Activated CD8-positive, alpha-beta T cell treated with anti-CD3 and anti-CD28 coated beads, Interleukin-2, amount 10 ng/mL, durations not matched to agents 7 days and 5 days (primary cell): ENCODE measurements at places on chromosomes 4 and X. TPM values are rescaled to one million over a fixed set of nuclear protein-coding genes. Genes with fewer than 3 reads are reported as not detected.

The SATL1 gene
- not detected for total RNA-seq

DNA sequence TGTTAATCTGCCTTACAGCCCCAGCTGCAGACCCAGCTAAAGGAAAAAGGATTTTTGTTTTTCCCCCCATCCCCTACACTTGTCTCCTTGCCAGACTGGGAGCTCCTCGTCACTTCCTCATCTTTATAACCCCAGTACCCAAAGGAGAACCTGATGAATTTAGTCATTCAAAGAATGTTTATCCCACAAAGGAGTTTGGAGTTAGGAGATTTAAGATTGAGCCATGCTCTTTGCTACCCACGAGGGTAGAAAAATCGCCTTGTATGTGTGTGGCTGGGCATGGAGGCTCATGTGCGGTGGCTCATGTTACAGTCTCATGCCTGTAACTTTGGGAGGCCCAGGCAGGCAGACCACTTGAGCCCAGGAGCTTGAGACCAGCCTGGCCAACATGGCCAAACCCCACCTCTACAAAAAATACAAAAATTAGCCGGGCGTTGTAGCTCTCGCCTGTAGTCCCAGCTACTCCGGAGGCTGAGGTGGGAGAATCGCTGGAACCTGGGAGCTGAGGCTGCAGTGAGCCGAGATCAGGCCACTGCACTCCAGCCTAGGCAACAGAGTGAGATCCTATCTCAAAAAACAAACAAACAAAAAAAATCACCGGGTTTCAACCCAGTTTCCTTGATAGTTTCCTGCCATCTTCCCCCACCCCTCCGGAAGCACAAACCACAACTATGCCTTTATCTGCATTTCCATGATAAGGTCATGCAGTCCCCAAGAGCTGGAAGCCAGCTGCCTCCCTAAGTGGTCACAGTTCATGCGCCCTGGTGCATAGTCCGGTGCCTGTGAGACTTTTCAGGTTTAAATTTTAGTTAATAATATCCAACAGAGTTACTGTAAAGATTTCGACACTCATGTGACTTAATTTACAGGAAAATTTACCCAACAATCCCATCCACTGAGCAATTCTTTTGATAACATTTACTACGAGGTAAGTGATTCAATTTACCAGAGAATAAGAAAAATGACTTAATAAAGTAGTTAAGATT, 1.5 kb downstream of the CFAP97 start:
- peaks cover 7% of the 10 kb centered on the region for H3K36me3 ChIP-seq
- peak overlapping the region; percentile 91 for H3K4me3 ChIP-seq
- peak; percentile 29 for DNase-seq
- peaks cover 31% of the 10 kb centered on the region for H3K4me1 ChIP-seq
- H3K27me3 ChIP-seq = no peaks in the 10 kb centered on the region

DNA sequence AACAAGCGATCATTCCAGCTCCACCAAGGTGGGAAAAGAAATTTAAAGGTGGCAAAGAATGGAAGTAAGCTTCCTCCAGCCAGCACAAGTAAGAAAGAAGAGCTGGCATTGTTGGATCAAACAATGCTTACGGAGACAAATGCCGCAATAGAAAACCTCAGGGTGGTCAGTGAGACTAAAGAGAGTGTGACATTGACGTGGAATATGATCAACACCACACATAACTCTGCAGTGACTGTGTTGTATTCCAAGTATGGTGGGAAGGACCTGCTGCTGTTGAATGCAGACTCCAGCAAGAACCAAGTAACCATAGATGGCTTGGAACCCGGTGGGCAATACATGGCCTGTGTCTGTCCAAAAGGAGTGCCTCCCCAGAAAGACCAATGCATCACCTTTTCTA, 22.2 kb downstream of the LRIT3 start:
- no peaks in the 10 kb centered on the region for H3K36me3 ChIP-seq
- H3K4me1 ChIP-seq = no peaks in the 10 kb centered on the region
- no peaks in the 10 kb centered on the region for H3K27me3 ChIP-seq
- no peak overlapping the region for H3K27ac ChIP-seq
- no peak overlapping the region for H3K4me3 ChIP-seq

- H3K36me3 ChIP-seq = peaks cover 15% of the 10 kb centered on the region
- H3K4me1 ChIP-seq = no peaks in the 10 kb centered on the region
- H3K27me3 ChIP-seq = no peaks in the 10 kb centered on the region
- no peak overlapping the region for H3K4me3 ChIP-seq
- DNase-seq = no peak
These were observed 95.0 kb downstream of the ARX start for GRCh38 chrX:24920769-24921168.

- H3K4me1 ChIP-seq = no peaks in the 10 kb centered on the region
- H3K27me3 ChIP-seq = no peaks in the 10 kb centered on the region
- no peak overlapping the region for H3K4me3 ChIP-seq
- DNase-seq = no peak
These were observed 180.3 kb downstream of the DCLK2 start for GRCh38 chr4:150258569-150258968.

GRCh38 chrX:77493677-77494553, 46.7 kb downstream of the FGF16 start:
- no peaks in the 10 kb centered on the region for H3K4me1 ChIP-seq
- peaks cover 14% of the 10 kb centered on the region for H3K27me3 ChIP-seq
- no peak overlapping the region for H3K4me3 ChIP-seq
- no peaks in the 10 kb centered on the region for H3K36me3 ChIP-seq
- DNase-seq = no peak

DNA sequence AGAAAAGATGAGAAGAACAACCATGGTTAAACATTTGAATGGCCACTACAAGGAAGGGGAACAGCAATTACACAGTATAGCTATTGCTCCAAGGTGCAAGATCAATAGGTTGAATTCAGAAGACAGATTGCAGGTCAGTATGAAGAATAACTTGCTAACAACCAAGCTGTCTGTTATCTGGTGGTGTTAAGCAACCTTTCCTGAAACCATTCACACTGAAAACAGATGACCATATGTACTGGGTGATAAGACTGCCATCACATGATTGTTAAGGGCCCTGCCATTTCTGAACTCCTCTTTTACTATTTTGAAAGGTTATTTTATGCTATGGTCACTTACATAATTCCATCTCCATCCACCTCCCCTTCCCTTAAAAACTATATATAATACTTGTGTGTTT, 6.8 kb downstream of the GABRA3 start:
- no peaks in the 10 kb centered on the region for H3K4me1 ChIP-seq
- H3K36me3 ChIP-seq = no peaks in the 10 kb centered on the region
- no peak overlapping the region for H3K27ac ChIP-seq

DNA sequence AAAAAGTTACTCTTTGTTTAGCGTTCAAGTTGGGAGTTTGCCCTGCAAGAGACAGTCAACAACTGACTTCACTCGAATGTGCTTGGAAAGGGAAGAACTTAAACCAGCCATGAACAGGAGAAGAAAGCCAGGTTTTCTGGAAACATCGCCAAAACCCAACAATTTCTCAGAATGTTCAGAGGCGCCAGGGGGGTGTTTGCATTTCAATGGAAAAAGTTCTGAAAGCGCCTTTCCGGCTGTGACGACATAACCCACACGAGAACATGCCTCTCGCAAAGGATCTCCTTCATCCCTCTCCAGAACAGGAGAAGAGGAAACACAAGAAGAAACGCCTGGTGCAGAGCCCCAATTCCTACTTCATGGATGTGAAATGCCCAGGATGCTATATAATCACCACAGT, 78.1 kb upstream of the ADGRA3 start:
- no peaks in the 10 kb centered on the region for H3K36me3 ChIP-seq
- no peaks in the 10 kb centered on the region for H3K27me3 ChIP-seq
- DNase-seq = no peak
- H3K4me1 ChIP-seq = no peaks in the 10 kb centered on the region
- H3K27ac ChIP-seq = no peak overlapping the region
- H3K4me3 ChIP-seq = no peak overlapping the region

DNA sequence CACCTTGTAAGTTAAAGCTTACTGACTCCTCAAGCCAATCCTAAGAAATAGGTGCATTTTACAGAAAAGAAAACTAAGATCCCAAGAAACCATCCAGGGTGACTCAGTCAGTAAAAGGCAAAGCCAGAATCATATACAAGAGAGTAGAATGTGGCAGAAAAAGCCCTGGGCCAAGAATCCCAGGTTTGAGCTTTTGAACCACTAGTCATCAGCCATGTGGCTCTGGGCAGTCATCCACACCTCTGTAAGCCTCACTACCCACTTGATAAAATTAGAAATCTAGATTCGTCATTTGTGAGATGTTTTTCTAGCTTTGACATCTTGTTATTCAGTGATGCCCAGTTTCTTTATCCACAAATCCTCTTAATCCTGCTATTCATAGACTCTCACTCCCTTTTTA, 122.2 kb upstream of the PDE5A start:
- no peak for DNase-seq
- no peak overlapping the region for H3K4me3 ChIP-seq
- no peak overlapping the region for H3K27ac ChIP-seq
- peaks cover 7% of the 10 kb centered on the region for H3K27me3 ChIP-seq
- H3K4me1 ChIP-seq = no peaks in the 10 kb centered on the region
